ENCODE measurements at places on chromosomes 13 and 19.

DNA sequence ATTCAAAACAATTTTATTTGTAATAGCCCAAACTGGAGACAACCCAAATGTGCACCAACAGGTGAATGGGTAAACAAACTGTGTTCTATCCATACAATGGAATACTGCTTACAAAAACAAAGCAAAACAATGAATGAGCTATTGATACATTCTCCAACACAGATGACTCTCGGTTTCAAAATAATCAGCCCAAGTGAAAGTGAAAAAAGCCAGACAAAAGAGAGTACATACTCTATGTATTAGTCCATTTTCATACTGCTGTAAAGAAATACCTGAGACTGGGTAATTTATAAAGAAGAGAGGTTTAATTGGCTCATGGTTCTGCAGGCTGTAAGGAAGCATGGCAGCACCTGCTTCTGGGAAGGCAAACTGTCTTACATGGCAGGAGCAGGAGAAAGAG lies 65.2 kb upstream of the LRCH1 start:
- no peak for DNase-seq

GRCh38 chr13:48094404-48094780 lies 512 bp downstream of the MED4 start:
- no peak for DNase-seq

GRCh38 chr19:18339723-18340122 lies 675 bp upstream of the PGPEP1 start:
- peak; percentile 35 for DNase-seq

GRCh38 chr13:75365724-75366173 lies 116.2 kb downstream of the TBC1D4 start:
- DNase-seq: peak; percentile 46

- DNase-seq: no peak
Measured at GRCh38 chr19:3979674-3980352, 5.5 kb downstream of the EEF2 start.

- DNase-seq: no peak
Measured at GRCh38 chr13:102484329-102484728, 82.5 kb upstream of the FGF14 start.

DNA sequence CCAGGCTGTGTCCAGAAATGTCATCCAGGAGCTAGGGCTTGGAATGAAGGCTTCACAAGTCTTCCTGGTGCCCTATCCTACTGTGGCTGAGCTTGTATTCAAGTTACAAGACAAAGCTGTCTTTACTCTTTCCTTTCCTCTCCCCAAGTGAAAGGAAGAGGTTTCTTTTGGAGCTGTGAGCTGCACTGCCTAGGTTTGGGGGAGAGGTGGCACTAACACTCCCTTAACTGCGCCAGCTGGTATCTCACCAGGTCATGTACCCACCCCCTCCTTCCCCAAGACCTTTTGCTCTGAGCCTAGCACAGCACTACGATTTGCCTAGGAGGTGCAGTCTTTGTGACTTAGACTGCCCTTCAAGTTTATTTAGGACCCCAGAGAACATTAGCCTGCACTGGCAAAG lies 2053.6 kb upstream of the PRR20A start:
- DNase-seq: no peak

- no peak for DNase-seq
Measured at GRCh38 chr13:80361883-80362327, 21.0 kb upstream of the SPRY2 start.

- no peak for DNase-seq
Measured at GRCh38 chr19:17116996-17117702, 41.6 kb downstream of the MYO9B start.

- DNase-seq: peak; percentile 18
Measured at GRCh38 chr13:57629391-57629804, 2.1 kb upstream of the PCDH17 start.

DNA sequence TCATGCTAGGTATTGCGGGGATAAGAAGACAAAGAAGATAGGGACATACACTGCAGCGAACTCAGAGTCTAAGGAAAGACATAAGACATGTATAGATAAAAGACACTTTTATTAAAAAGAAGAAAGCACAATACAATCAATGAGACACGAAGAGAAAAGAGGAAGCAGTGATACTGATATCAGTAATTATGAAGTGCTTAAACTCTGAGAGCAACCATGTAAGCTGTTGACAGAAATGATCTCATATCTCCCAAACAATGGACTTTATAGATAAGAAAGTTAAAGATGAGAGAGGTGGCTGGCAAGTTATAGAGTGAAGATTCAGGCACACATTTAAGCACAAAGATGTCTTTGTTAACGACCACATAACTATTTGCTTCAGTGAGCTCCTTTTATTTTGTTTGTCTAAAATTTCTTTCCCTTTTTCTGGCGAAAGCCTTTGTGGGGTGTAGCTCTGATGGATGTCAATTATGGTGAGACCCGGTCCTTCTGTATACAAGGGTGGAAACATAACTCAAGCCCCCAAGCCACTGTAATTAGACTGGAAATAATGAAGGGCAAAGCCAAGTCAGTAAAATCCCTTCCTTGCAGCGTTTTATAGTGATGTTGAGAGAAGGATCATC lies 818.0 kb upstream of the SLC10A2 start:
- no peak for DNase-seq

GRCh38 chr19:46579361-46579879 lies 21.7 kb upstream of the CALM3 start:
- DNase-seq: no peak

- DNase-seq: no peak
Measured at GRCh38 chr13:98214707-98215106, 37.6 kb upstream of the RNF113B start.

- no peak for DNase-seq
Measured at GRCh38 chr19:46806656-46807055, 18.3 kb upstream of the SLC1A5 start.

Data from GM03348 (cell line).